Inflammatory macrophage (primary cell): ENCODE measurements at places on chromosomes 5 and 9.

DNA sequence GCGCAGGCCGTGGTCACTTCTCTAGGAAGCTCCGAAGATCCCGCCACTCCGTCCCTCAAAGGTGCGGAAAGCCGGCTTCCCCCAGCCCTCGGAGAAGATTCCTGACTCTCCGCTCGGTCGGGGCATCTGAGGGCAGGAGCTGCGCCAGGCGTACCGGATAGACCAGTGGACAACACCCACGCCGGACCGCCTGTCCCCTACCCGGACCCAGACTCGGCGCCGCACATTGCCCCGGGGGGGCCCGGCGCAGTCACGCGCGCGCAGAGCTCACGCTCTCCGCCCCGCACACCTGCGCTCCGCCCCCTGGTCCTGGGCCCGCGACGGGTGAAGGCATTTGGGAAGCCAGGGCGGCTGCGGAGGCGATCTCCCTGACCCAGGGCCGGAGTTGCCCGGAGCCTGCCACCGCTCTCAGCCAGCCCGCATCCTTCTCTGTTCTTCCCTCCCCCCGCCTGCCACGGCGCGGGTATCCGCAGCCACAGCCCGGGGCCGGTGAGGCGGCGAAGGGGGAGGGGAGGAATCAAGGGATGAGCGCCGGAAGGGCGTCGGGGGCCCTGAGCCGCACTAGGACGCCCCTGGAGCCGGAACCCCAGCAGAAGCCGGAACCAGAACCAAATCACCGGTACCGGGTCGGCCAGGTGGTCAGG lies 448 bp downstream of the RELL2 start:
- no peak for DNase-seq

- DNase-seq, result no peak
Observed at GRCh38 chr9:6219040-6219439, 3.4 kb downstream of the IL33 start.

GRCh38 chr5:103259705-103260355 lies 1.3 kb downstream of the MACIR start:
- DNase-seq, result no peak

- peak; percentile 76 for DNase-seq
Observed at GRCh38 chr5:78594610-78595457, 53.7 kb downstream of the LHFPL2 start.

DNA sequence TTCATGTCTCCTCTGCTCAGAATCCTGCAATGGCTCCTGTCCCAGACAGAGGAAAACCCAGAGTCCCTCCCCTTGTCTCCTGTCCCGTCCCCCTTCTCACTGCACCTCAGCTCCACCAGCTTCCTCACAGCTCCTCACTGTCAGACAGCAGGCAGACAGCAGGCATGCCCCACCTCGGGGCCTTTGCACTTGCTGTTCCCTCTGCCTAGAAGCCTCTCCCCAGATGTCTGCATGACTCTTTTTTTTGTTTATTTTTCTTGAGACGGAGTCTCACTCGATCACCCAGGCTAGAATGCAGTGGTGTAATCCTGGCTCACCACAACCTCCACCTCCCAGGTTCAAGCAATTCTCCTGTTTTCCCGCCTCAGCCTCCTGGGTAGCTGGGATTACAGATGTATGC lies 8.8 kb upstream of the SLC6A7 start:
- DNase-seq, result no peak

DNA sequence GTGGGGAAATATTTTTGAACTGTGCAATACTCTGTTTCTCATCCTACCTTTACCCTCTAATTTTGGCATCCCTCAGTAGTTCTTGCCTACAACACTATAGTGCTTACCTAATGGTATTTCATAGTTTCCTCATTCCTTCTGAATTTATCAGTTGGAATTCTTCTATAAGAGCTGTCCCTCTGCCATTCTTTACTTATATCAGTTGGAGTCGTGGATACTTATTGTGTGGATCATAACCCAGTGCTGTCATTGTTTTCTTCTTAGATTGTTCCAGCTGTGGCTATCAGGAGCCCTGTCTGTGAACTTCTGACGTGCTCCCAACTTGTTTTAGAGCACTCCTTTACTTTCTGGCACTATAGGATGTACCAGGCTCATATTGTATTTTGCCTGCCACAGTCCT lies 146.1 kb upstream of the OTULINL start:
- no peak for DNase-seq

DNA sequence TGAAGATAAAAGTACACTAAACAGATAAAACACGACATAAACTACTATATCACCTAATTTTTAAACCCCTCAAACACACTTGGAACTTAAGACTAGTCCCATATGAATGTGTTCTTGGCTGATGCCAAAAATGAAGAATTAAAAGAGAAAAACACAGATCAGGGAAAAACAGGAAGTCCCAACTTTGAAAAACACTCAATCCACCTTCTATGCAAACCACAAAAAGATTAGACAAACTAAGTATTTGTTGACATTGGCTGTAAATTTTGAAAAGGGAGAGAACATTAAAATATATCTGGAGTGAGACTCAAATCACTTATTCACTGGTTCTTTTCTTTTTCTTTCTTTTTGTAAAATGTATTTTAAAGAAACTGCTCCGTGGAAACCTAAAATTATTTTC lies 81.4 kb downstream of the ANKH start:
- no peak for DNase-seq

DNA sequence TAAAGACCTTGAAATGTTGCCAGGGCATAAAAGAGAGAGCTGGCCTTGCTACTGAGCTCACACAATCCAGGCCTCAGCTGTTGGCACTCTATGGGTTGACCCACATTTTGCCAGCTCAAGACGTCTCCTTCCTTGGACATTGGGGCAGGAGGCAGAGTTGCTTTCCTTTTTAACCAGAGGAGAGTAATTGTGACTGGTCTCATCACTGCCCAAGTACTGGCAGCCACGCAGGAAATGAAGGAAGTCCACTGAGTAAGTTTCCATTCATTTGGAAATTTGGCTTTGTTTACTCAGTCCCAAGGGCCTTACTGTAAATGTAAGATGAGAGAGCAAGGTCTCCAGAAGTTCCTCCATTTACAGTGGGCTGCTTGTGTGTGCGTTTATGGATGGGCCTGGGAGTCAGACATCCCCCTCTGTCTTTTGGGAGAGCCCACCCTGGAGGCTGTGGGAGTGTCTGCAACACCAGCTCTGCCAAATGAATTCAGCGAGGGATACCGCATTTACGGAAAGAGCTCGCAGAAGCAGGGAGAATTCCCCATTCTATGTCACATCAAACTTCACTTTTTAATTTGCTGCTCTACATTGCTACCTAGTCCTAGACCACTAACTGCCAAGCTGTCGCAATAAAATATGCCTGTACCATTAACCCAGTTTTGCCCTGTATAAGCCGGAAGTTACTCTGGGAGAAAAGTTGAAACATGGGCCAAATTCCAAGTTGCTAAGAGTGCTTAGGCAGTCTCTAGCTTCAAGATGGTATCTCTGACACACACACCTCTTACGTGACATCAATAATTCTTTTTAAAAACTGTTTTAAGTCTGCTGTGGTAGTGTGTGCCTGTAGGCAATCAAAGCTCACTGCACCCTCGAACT lies 24.5 kb upstream of the PDZD2 start:
- DNase-seq, result no peak

- DNase-seq, result no peak
Observed at GRCh38 chr9:28888806-28889205, 1315.5 kb upstream of the C9orf72 start.

DNA sequence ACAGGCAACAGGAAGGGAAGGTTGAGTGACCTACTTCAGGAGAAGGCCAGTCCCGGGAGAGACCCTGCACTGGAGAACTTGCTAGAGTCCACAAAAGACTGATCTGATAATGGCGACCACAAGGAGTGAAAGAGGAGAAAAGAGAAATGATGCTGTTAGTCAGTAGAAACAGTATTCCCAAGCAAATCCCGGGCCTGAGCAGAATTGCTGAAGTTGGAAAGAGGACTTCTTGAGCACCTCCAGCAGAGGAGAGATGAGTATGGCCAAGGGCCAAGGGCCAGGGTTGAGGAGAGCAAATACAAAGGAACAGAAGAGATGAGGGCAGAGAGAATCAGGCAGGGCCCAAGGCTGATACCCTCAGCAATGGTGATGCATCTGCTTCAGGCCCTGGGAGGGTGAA lies 392.2 kb downstream of the EBF1 start:
- no peak for DNase-seq

DNA sequence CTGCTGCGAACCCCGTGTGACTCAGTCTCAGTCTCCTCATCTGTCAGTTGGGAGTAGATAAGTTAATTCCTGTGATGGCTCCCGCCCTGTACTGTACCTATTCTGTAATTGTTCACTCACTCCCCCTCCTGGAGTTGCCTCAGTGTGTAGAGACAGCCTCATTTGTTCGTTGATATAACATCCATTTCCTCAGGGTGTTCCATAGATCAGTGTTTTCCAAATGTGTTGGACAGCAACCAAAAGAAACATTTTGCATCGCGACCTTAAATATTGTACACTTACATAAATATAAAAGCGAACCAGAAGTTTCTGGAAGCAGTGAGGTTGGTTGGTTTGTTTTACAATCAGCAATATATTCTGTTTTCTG lies 698 bp downstream of the NFX1 start:
- no peak for DNase-seq

DNA sequence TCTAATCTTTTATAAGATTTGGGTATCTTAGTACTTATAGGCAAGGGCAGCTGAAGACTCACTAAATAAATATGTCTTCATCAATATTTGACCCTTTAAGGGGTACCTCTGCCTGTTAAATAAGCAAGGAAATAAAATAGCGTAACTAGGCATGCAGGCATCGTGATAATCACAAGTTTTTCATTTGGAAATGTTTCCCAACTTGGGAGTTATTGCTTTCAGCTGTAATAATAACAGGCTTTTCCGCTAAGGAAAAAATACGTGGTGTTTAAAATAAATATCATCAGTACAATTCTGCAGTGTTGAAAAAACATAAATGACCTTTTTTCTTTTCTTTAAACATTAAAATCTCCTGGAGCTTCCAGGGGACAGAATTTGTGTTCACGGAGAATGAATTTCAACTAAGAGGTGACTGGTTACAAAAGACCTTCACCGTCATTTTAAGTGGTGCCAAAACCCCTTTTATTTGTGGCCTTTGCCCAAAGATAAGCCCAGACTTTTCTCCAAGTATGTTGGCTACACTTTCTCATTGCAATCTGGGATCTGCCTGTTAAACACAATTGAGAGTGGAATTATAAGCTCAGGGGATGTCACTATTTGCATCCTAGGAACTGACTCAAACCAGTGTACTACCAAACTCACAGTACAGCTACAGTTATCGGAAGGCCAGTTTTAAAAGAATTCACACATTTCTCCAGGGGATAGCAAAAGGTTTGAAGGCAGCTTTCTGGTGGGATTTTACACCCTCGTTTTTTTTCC lies 218.6 kb downstream of the FBXL7 start:
- no peak for DNase-seq
